ENCODE measurements at places on chromosomes 16 and 17.

- peaks cover 1% of the 10 kb centered on the region for H3K27me3 ChIP-seq
- peaks cover 29% of the 10 kb centered on the region for H3K36me3 ChIP-seq
- no peak for DNase-seq
- no peak overlapping the region for H3K27ac ChIP-seq
Observed at GRCh38 chr17:63578027-63578768, 22.5 kb upstream of the TACO1 start.

DNA sequence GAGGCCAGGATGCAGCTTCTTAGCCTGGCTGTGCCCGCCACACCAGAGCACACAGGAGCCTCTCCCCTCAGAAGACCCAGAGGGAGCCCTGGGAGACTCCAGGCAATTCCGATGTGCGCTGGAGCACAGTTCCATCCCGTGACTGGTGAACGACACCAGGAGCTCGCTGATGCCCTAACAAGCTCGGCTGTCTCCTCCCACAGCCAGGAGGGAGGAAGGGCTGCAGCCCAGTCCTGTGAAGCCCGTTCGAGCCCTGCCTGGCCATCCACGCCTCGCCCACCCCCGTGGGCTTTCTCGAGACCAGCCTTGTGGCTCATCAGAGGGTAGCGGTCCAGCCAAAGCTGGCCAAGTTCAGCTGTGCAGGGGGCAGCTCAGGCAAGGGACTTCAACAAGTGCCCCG is 21.8 kb upstream of the RASD1 start:
- H3K36me3 ChIP-seq = no peaks in the 10 kb centered on the region
- H3K27ac ChIP-seq = no peak overlapping the region
- H3K4me1 ChIP-seq = peaks cover 10% of the 10 kb centered on the region
- H3K27me3 ChIP-seq = peaks cover 16% of the 10 kb centered on the region
- no peak overlapping the region for H3K4me3 ChIP-seq
- no peak for DNase-seq

GRCh38 chr16:10039220-10040096 is 142.8 kb downstream of the GRIN2A start:
- DNase-seq = peak; percentile 33
- H3K27ac ChIP-seq = no peak overlapping the region
- H3K4me3 ChIP-seq = no peak overlapping the region
- peaks cover 3% of the 10 kb centered on the region for H3K27me3 ChIP-seq
- H3K4me1 ChIP-seq = peaks cover 3% of the 10 kb centered on the region

GRCh38 chr17:49576917-49577649 is 1.4 kb downstream of the NXPH3 start:
- H3K36me3 ChIP-seq = no peaks in the 10 kb centered on the region
- peak overlapping the region; percentile 93 for H3K4me3 ChIP-seq
- no peak for DNase-seq
- peaks cover 16% of the 10 kb centered on the region for H3K4me1 ChIP-seq
- no peak overlapping the region for H3K27ac ChIP-seq

- no peaks in the 10 kb centered on the region for H3K36me3 ChIP-seq
- H3K4me1 ChIP-seq = peaks cover 16% of the 10 kb centered on the region
- H3K27ac ChIP-seq = peak overlapping the region; percentile 42
Observed at GRCh38 chr17:35088356-35088880, 24.9 kb upstream of the RFFL start.

GRCh38 chr17:31437720-31438400 is 46.4 kb downstream of the RAB11FIP4 start:
- no peaks in the 10 kb centered on the region for H3K36me3 ChIP-seq
- H3K4me1 ChIP-seq = peaks cover 17% of the 10 kb centered on the region
- H3K27ac ChIP-seq = no peak overlapping the region
- no peak for DNase-seq
- no peak overlapping the region for H3K4me3 ChIP-seq

DNA sequence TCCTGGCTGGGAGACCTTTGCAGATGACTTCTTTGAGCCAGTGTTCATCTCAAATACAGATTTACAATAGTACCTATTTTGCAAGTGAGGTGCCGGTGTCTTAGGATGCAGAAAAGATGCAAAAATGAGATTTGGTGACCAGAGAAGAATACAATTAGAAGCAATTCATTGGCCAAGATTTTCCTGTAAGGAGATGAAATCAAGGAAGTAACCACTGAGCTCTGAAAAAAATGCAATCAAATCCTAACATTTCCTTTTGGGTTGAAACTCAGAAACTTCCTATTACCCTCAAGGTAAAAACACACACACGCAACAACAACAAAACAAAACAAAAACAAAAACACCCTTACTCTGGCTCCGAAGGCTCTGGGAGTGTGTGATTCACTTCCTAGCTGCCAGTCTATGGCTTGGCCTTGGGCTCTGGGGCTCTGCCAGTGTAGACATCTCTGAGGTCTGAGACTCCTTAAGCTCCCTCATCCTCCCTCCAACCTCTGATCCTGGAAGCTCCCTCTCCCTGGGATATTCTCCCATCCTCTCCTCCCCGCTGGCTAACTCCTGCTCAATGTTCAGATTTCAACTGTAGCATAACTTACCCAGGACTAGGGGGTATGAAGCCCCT is 16.8 kb upstream of the MT4 start:
- no peak overlapping the region for H3K4me3 ChIP-seq
- no peaks in the 10 kb centered on the region for H3K36me3 ChIP-seq
- no peak overlapping the region for H3K27ac ChIP-seq
- no peak for DNase-seq

DNA sequence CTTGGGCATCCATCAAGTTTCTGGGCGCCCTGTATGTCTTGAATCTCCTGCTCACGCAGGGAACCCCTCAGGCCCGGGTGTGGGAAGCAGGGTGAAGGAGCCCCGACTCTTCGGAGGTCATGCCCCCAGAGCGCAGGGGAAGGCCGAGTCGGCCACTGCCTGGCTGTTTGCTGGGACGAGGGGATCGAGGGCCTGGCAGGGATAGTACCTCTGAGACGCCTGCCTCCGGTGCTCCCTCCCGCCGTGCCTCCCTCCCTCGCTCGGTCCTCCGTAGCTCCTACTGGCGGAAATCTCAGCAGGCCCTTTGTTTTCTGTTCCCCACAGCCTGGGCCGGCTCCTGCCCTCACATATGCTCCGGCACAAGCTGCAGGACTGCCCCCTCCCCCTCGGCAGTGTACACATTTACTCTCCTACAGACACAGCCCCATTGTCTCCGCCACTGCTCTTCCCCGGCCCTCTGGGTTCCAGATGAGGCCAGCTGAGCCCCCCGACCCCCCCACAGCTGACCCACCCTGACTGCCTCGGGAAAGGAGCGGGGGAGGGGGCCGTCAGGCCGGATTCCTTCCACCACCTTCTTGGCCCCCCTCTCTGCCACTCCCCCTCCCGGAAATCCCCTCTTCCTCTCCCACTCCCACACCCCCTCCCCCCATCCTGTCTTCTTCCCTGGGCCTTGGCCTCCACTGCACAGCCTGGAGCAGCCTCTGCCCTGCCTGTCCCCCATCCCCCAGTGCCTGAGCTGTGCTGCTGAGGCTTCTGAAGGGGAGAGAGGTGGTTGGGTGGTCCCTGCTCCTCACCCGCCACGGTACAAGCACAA is 1.4 kb downstream of the TRAF4 start:
- peaks cover 8% of the 10 kb centered on the region for H3K36me3 ChIP-seq
- peaks cover 30% of the 10 kb centered on the region for H3K4me1 ChIP-seq
- peak overlapping the region; percentile 94 for H3K27ac ChIP-seq
- peak overlapping the region; percentile 94 for H3K4me3 ChIP-seq
- DNase-seq = peak; percentile 72

DNA sequence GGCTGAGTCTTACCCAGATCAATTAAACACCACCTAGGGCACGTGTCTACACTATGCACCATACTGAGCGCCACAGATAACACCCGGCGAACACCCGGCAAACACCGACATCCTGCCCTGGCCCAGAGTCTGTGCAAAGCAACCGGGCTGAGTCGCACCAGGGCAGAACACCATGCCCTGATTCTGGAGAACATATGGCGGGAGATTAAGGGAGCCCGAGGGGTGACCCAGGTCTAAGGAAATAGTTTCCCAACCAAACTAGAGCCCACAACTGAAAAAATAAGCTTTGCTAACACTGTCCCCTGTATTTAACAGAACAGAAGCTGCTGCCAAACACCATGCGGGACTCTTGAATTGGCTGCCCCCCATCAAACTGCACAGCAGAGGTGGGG is 22.1 kb downstream of the MYO18A start:
- no peak for DNase-seq
- no peak overlapping the region for H3K27ac ChIP-seq
- peaks cover 15% of the 10 kb centered on the region for H3K36me3 ChIP-seq
- H3K4me1 ChIP-seq = peaks cover 56% of the 10 kb centered on the region

GRCh38 chr16:72590151-72590937 is 418.4 kb upstream of the PMFBP1 start:
- H3K4me1 ChIP-seq = no peaks in the 10 kb centered on the region
- H3K36me3 ChIP-seq = no peaks in the 10 kb centered on the region
- DNase-seq = no peak
- H3K4me3 ChIP-seq = no peak overlapping the region

DNA sequence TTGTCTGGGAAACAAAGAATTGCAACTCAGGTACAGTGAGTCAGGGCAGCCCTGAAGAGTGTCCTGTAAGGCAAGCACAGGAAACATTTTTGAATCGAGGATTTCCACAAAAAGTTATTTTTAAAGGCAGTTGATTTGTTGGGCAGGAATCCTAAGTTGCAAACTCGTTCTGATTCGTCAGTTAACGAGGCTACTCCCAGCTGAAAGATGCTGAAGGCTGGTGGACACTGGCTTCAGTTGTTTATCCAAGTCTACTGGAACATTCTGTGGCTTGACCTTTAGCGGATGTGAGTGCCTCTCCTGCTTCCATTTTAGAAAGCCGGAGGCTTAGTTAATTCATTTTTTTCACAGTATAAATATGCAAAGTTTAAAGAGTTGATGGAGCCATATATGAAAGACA is 84.2 kb downstream of the KCNJ12 start:
- H3K36me3 ChIP-seq = peaks cover 3% of the 10 kb centered on the region
- H3K4me3 ChIP-seq = no peak overlapping the region
- peaks cover 13% of the 10 kb centered on the region for H3K27me3 ChIP-seq
- DNase-seq = no peak
